ENCODE measurements at places on chromosomes 6 and 20. TPM values are rescaled to one million over a fixed set of nuclear protein-coding genes. Genes with fewer than 3 reads are reported as not detected.

DNA sequence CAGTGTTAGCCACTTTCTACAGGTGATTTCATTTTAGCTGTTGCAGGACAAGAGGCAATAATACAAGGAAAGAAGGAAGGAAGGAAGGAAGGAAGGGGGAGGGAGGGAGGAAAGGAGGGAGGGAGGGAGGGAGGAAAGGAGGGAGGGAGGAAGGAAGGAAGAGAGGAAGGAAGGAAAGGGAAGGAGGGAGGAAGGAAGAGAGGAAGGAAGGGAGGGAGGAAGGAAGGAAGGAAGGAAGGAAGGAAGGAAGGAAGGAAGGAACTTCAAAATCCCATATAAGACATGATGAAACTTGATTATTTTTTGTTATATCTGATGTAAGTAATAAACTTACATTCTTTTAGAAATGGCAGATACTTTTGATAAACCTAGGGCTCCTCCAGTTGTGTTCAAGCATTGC lies 83.6 kb downstream of the TFAP2B start:
- no peaks in the 10 kb centered on the region for H3K36me3 ChIP-seq
- H3K4me1 ChIP-seq, result peaks cover 5% of the 10 kb centered on the region
- H3K4me3 ChIP-seq, result no peak overlapping the region
- DNase-seq, result no peak

The VPS52 gene
- 53.2 TPM for total RNA-seq

DNA sequence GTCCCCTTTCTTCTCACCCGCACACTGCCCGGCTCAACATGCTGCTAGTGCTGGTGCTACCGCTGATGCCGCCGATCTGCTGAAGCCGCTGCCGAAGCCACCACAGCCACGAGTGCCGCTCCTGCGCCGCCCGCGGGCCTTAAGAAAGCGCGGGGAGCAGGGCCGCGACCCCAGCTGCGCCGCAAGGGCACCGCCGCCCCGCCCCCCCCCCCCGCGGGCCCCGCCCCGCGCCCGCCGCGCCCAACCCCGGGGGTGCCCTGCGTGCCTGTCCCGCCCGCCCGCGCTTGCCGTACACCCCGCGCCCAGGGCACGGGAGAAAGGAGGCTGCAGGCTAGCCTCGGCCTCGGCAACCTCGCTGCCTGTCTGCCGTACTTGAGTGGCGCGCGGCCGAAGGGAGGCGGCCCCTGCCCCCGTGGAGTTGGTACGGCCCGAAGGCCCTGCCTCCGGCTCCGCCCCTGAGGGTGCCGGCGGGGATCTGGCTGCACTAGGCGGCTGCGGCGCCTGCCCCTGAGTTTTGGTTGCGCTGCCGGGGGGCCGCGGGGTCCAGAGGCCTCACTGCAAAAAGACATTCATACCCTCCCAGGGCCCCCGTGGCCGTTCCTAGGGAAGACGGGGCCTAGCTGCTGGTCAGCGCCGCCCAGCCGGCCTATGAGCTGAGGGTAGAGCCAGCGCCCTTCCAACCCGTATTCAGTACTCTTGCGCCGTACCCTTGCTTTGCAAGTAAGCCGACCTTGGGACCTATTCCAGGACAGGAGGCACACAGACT lies at the start of gene SOD2:
Gene SOD2 (minus strand): TSS at position 114 of the 766 bp plus-strand sequence. CDS start 74 bp downstream, at position 40.
- peak within 1 kb of the TSS; percentile 97 for H3K27ac ChIP-seq
- H3K36me3 ChIP-seq, result peaks cover 5% of the 10 kb centered on the region
- DNase-seq, result peak; percentile 80
- H3K4me3 ChIP-seq, result peak within 1 kb of the TSS; percentile 95
- no peaks in the 10 kb centered on the region for H3K27me3 ChIP-seq
- peaks cover 29% of the 10 kb centered on the region for H3K4me1 ChIP-seq

The RUNX2 gene
- 0.16 TPM for total RNA-seq

The STMN3 gene
- total RNA-seq, result 101 TPM

GRCh38 chr6:31465718-31466117 lies 32.2 kb upstream of the MICB start:
- no peak overlapping the region for H3K4me3 ChIP-seq
- H3K27me3 ChIP-seq, result peaks cover 14% of the 10 kb centered on the region
- no peaks in the 10 kb centered on the region for H3K36me3 ChIP-seq
- no peak for DNase-seq
- peaks cover 22% of the 10 kb centered on the region for H3K4me1 ChIP-seq
- no peak overlapping the region for H3K27ac ChIP-seq

The PSMG4 gene
- total RNA-seq, result 27.9 TPM

- no peaks in the 10 kb centered on the region for H3K27me3 ChIP-seq
- peaks cover 49% of the 10 kb centered on the region for H3K4me1 ChIP-seq
- no peak for DNase-seq
- no peaks in the 10 kb centered on the region for H3K36me3 ChIP-seq
These were observed 54.6 kb downstream of the LYRM4 start for GRCh38 chr6:5205877-5206850.

The OR2J3 gene
- not detected for total RNA-seq

The WFDC2 gene
- 7.4 TPM for total RNA-seq

DNA sequence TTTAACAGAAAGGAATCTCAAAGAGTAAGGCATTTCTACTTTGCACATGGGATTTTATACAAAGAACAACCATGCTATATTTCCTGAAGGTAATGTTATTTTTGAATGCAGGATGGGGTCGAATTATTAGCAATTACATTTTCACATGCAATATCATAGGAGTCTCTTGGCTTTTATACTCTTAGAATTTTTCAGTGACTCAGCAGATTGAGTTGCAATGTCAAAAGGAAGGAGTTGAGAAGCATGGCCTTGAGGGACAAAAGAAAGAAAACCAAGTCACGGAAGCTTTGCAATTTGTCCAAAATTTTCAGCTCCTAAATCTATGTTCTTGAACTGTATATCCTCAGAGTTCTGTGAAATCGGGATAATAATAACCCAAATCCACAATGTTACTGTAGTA lies 181.1 kb downstream of the GRM1 start:
- H3K27ac ChIP-seq, result no peak overlapping the region
- no peaks in the 10 kb centered on the region for H3K4me1 ChIP-seq
- no peak for DNase-seq
- no peaks in the 10 kb centered on the region for H3K36me3 ChIP-seq
- H3K4me3 ChIP-seq, result no peak overlapping the region

DNA sequence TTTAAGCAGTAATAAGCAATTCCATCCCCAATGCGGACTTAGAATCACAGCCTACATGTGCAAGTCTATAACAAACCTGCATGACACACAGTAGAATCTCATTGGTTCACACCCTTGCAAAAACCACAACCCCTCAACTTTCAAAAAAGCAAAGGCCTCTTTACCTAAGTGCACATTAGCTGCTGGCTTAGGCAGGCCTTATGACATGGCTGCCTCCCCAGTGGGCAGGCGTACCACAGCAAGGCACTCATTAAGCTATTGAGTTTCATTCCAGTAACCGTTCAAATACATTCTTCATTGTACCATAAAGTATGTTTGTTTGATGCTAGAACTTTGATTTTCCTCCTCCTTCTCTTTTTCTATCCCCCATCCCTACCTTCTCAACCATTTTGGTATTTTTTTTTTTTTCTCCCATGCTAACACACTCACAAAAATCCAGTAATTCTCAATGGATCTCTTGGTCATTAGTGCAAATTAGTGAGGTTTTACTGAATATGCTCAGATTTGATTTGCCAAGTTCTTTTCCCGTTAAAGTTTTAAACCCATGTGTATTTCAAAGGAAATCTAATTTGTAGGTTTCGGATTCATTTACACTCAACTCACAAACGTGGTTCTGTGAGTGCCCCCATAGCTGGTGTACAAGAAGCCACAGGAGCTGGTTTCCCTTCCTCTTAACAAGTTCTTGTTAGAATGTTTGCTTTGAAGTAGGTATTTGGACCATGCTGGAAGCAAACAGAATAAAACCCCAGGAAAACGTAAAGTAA lies 460.4 kb upstream of the RUNX2 start:
- no peak overlapping the region for H3K4me3 ChIP-seq
- no peaks in the 10 kb centered on the region for H3K27me3 ChIP-seq
- no peak for DNase-seq
- H3K27ac ChIP-seq, result no peak overlapping the region
- peaks cover 18% of the 10 kb centered on the region for H3K36me3 ChIP-seq
- H3K4me1 ChIP-seq, result no peaks in the 10 kb centered on the region

The NNAT gene
- 113 TPM for total RNA-seq

DNA sequence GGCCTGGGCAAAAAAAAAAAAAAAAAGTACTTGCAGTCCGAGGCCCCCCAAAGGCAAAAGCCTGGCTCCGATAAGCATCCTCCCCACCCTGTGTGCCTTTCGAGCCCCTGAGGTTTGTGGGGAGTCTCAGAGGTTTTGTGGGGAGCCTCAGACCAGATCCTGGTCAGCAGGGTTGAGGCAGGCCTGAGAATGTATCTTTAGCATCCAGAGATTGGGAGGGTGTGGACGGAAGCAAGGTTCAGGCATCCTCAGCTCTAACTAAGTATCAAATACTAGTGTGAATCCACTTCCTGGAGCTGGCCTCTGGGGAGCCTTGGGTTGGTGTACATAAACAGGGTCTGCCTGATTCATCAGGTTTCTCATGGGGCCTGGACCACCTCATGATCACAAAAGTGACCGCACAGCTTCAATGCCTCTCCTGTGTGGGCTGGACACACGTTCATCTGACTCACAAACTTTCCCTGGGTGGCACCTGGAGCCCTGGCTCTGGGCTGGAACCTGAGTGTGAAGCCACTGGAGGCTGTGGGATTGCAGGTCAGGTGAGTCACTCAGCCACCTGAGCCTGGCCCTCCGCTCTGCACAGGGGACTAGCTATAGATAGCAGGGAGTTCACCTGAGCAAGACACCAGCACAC lies 24.4 kb downstream of the PCMTD2 start:
- H3K36me3 ChIP-seq, result no peaks in the 10 kb centered on the region
- H3K4me3 ChIP-seq, result no peak overlapping the region
- H3K27ac ChIP-seq, result no peak overlapping the region
- DNase-seq, result no peak

GRCh38 chr6:150732765-150733539 lies 132.6 kb upstream of the MTHFD1L start:
- H3K27me3 ChIP-seq, result no peaks in the 10 kb centered on the region
- DNase-seq, result no peak
- H3K27ac ChIP-seq, result peak overlapping the region; percentile 79
- peaks cover under 1% of the 10 kb centered on the region for H3K4me1 ChIP-seq
- peaks cover 18% of the 10 kb centered on the region for H3K36me3 ChIP-seq
- no peak overlapping the region for H3K4me3 ChIP-seq

- no peak overlapping the region for H3K4me3 ChIP-seq
- DNase-seq, result no peak
- H3K27me3 ChIP-seq, result peaks cover 2% of the 10 kb centered on the region
- H3K4me1 ChIP-seq, result no peaks in the 10 kb centered on the region
- no peak overlapping the region for H3K27ac ChIP-seq
These were observed 25.1 kb upstream of the TRIM26 start for GRCh38 chr6:30238178-30238795.

- no peaks in the 10 kb centered on the region for H3K4me1 ChIP-seq
- H3K36me3 ChIP-seq, result no peaks in the 10 kb centered on the region
- H3K27ac ChIP-seq, result no peak overlapping the region
- H3K27me3 ChIP-seq, result peaks cover 19% of the 10 kb centered on the region
- H3K4me3 ChIP-seq, result no peak overlapping the region
These were observed 51.2 kb upstream of the SLCO4A1 start for GRCh38 chr20:62591122-62591468.

- H3K36me3 ChIP-seq, result no peaks in the 10 kb centered on the region
- H3K4me3 ChIP-seq, result no peak overlapping the region
- H3K27ac ChIP-seq, result no peak overlapping the region
These were observed 62.0 kb downstream of the FHL5 start for GRCh38 chr6:96624957-96625356.

GRCh38 chr6:49826743-49827406 lies 39.5 kb downstream of the CRISP1 start:
- no peak for DNase-seq
- no peaks in the 10 kb centered on the region for H3K27me3 ChIP-seq
- no peak overlapping the region for H3K4me3 ChIP-seq
- no peaks in the 10 kb centered on the region for H3K36me3 ChIP-seq
- H3K27ac ChIP-seq, result no peak overlapping the region

DNA sequence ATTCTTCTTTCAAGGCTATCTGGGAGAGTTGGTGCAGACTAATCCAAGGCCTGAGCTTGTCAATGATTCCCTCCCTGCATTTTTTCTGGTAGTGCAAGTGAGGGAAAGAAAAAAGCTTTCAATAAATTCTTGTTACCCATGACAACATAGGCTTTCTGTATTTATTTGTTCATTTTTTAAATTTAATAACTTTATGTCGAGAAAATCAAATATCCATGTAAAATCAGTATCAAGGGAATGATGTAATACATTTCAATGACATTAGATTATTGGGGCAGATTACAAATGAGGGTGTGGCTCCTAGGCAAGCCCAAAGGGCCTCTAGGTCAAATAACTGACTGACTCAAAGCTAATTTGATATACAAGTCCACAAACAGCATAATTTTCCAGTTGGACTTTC lies 104.0 kb downstream of the GJA1 start:
- H3K27me3 ChIP-seq, result no peaks in the 10 kb centered on the region
- peaks cover 4% of the 10 kb centered on the region for H3K4me1 ChIP-seq
- H3K27ac ChIP-seq, result no peak overlapping the region
- no peaks in the 10 kb centered on the region for H3K36me3 ChIP-seq
- no peak overlapping the region for H3K4me3 ChIP-seq

The METTL24 gene
- total RNA-seq, result 3.6 TPM

The HCRTR2 gene
- not detected for total RNA-seq

DNA sequence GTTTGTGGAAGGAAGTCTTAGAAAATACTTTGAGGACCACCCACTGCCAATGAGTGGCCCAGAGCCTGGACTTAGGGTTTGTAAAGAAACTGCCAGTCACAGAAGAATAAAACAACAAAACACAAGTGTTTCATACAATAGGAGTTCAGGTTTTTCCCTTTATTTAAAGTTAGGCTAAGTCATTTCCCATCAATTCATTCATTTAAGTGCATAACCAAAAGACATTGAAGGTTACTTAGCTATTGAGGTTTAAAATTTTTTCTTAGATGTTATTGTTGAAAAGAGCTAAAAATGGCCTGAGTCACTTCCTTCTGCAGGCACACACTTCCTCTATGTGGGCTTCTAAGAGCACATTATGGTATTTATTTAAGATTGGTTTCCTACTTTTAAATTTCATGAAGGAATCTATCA lies 54.2 kb downstream of the ARMC2 start:
- H3K27me3 ChIP-seq, result no peaks in the 10 kb centered on the region
- no peaks in the 10 kb centered on the region for H3K36me3 ChIP-seq
- H3K4me3 ChIP-seq, result no peak overlapping the region
- H3K4me1 ChIP-seq, result peaks cover 6% of the 10 kb centered on the region
- no peak for DNase-seq

- no peak for DNase-seq
- no peaks in the 10 kb centered on the region for H3K36me3 ChIP-seq
- no peak overlapping the region for H3K4me3 ChIP-seq
- H3K27ac ChIP-seq, result no peak overlapping the region
- peaks cover 16% of the 10 kb centered on the region for H3K4me1 ChIP-seq
These were observed 6.2 kb downstream of the MYLIP start for GRCh38 chr6:16135066-16135465.

All from neural crest cell (in vitro differentiated cells).